ENCODE measurements at places on chromosomes 13 and 19. TPM values are rescaled to one million over a fixed set of nuclear protein-coding genes. Genes with fewer than 3 reads are reported as not detected.

- H3K27ac ChIP-seq = no peak overlapping the region
- H3K27me3 ChIP-seq = no peaks in the 10 kb centered on the region
- no peak for DNase-seq
- H3K4me1 ChIP-seq = no peaks in the 10 kb centered on the region
- no peaks in the 10 kb centered on the region for H3K36me3 ChIP-seq
Observed at GRCh38 chr19:38194061-38194701, 29.8 kb downstream of the DPF1 start.

Gene ZSCAN4
- total RNA-seq = not detected

- peaks cover 30% of the 10 kb centered on the region for H3K4me1 ChIP-seq
- no peak overlapping the region for H3K4me3 ChIP-seq
- no peaks in the 10 kb centered on the region for H3K27me3 ChIP-seq
Observed at GRCh38 chr19:10660346-10660745, 6.2 kb downstream of the ILF3 start.

DNA sequence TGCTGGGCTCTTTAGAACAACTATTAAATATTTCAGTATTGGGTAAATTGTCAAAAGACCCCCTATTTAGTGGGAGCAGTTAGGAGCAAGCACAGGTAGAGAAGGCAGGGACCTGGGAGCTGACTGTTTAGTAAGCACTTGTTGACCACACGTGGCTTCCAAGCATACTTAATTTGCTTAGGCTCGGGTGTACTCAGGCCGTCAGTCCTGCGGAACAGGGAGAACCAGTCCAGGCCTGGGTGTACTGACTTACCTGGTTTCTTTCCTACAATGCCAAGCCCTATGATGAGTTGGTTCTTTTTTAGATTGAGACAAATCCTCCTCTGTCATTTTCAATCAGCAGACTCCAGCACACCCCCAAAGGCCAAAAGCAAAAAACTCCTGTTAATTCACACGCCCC is 90.0 kb downstream of the WDFY2 start:
- H3K27me3 ChIP-seq = no peaks in the 10 kb centered on the region
- H3K4me1 ChIP-seq = 0 out of 2 replicates have a peak, but pooled peaks cover 9% of the 10 kb centered on the region
- DNase-seq = no peak
- no peak overlapping the region for H3K4me3 ChIP-seq
- 0 out of 2 replicates have a peak, but pooled peaks cover 8% of the 10 kb centered on the region for H3K36me3 ChIP-seq

Gene OR7C1
- total RNA-seq = not detected

DNA sequence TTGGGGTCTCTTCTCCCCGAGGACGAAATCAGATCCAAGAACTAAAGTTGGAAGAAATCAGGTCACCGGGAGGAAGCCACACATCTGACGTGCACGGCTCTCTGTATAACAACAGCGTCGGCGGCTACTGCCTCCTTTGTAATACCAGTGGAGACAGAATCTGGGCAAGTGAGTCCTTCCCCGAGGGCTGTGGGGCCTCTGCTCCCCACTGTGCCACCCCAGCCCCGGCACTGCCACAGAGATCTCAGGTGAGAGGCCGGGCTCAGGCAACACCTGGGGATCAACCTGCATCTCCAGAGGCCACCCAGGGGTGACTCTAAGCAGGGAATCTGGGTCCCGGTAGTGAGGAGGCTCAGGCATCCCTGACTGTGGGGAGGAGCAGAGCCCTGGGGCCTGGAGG is 33.7 kb upstream of the C13orf46 start:
- H3K27me3 ChIP-seq = no peaks in the 10 kb centered on the region
- DNase-seq = no peak
- H3K4me1 ChIP-seq = no peaks in the 10 kb centered on the region
- H3K27ac ChIP-seq = no peak overlapping the region
- H3K4me3 ChIP-seq = no peak overlapping the region
- peaks cover 10% of the 10 kb centered on the region for H3K36me3 ChIP-seq

DNA sequence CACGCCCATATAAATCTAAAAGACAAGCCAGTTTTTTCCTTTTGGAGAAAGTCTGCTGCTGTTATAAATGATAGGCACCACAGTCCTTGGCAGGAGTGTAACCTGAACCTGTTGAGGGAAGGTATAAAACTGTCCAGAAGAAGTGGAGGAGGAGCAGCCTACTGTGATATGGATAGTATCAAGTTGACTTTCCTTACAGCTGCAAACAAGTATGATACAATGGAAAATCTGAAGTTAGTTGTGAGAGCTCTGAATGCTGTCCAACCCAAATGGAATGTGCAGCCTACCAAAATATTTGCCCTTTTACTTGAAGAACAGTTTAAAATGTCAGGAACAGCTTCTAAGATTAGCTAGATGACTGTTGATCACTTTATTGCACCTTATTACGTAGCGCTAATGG is 399.6 kb downstream of the FGF14 start:
- H3K4me3 ChIP-seq = no peak overlapping the region
- H3K4me1 ChIP-seq = no peaks in the 10 kb centered on the region
- no peaks in the 10 kb centered on the region for H3K27me3 ChIP-seq
- no peak for DNase-seq

- no peaks in the 10 kb centered on the region for H3K36me3 ChIP-seq
- DNase-seq = no peak
- no peaks in the 10 kb centered on the region for H3K4me1 ChIP-seq
- H3K27me3 ChIP-seq = no peaks in the 10 kb centered on the region
Observed at GRCh38 chr13:41859565-41859964, 101.3 kb downstream of the VWA8 start.

- DNase-seq = peak; percentile 83
- H3K27ac ChIP-seq = peak overlapping the region; percentile 76
- no peak overlapping the region for H3K4me3 ChIP-seq
- H3K27me3 ChIP-seq = no peaks in the 10 kb centered on the region
Observed at GRCh38 chr19:6250024-6250615, 29.7 kb downstream of the MLLT1 start.

DNA sequence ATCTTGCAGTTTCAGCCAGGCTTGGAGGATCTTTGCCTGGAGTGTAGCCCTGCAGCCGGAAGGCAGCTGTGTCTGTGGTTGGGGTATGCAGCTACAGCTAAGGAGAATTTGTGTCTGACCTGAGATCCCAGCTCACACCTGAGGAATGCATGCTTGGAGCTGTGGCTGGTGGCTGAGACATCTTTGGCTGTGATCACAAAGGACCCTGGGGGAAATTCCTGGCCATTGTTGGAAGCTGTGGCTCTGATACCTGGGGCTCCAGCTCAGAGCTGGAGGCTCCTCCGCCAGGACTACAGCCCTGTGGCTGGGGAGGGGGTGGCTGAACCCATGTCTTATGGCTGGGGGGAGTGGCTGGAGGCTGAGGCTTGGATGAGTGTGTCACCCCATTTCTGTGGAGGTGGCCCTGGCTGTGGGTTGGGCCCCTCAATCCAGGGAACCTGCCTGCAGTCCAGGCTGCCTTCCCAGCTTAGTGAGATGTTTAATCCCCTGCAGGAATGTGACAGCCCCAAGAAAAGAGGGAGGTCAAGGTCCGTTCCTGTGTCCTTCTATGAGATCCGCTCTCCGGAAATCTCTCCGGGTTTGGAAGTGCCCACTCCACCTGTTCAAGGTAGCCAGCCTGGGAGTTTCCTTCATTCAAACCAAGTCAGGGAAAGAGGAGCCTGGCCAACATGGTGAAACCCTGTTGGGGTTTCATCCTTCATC is 27.6 kb downstream of the ARHGEF18 start:
- H3K27me3 ChIP-seq = no peaks in the 10 kb centered on the region
- H3K4me1 ChIP-seq = no peaks in the 10 kb centered on the region
- DNase-seq = no peak

DNA sequence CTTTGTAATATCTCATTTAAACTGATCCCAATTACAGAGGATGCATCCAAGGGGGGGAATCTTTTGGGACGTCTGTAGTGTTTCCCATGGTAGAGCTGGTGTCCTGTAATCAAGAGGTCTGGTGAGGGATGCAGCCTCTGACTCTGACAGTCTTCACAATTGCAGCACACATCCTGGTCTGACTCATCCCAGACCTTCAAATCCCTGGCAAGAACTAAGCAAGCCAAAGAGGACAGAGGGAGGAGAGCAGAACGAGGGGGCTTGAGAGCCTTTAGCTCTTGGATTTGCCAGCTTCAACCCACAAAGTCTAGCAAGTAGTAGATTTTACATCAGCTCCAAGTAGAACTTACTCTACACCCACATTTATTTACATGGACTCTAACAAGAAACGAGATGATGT is 17.3 kb upstream of the FCGBP start:
- H3K4me3 ChIP-seq = no peak overlapping the region
- no peaks in the 10 kb centered on the region for H3K36me3 ChIP-seq
- peak; percentile 68 for DNase-seq
- H3K27me3 ChIP-seq = no peaks in the 10 kb centered on the region
- no peak overlapping the region for H3K27ac ChIP-seq

GRCh38 chr19:18645035-18645511 is 8.2 kb downstream of the KLHL26 start:
- H3K27me3 ChIP-seq = no peaks in the 10 kb centered on the region
- peak; percentile 22 for DNase-seq
- H3K36me3 ChIP-seq = no peaks in the 10 kb centered on the region
- no peak overlapping the region for H3K4me3 ChIP-seq
- H3K4me1 ChIP-seq = peaks cover 10% of the 10 kb centered on the region
- no peak overlapping the region for H3K27ac ChIP-seq

- no peaks in the 10 kb centered on the region for H3K27me3 ChIP-seq
- no peaks in the 10 kb centered on the region for H3K36me3 ChIP-seq
- H3K4me3 ChIP-seq = no peak overlapping the region
- peak; percentile 4 for DNase-seq
Observed at GRCh38 chr19:52492201-52492993, 35.1 kb upstream of the ZNF808 start.

DNA sequence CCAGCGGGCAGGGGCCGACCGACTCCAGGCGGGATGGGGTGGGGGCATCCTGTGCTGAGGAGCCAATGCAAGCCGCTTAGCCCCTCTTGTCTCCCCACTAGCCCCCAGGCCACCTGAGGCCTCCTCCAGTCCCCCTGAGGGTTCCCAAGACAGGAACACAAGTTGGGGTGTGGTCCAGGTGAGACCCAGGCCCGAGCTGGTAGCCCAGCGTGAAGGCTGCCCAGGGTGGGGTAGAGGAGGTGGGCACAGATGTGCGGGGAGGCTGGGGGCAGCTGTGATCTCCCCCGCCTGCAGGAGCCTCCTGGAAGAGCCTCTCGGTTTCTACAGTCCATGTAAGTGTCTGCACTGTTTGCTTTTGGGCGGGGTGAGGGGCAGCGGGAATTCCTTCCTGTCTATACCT is 10.4 kb downstream of the TLE6 start:
- no peak overlapping the region for H3K4me3 ChIP-seq
- H3K27me3 ChIP-seq = no peaks in the 10 kb centered on the region
- DNase-seq = no peak
- H3K4me1 ChIP-seq = peaks cover 11% of the 10 kb centered on the region

- H3K27ac ChIP-seq = no peak overlapping the region
- H3K36me3 ChIP-seq = no peaks in the 10 kb centered on the region
- no peaks in the 10 kb centered on the region for H3K27me3 ChIP-seq
- no peak for DNase-seq
- H3K4me3 ChIP-seq = no peak overlapping the region
Observed at GRCh38 chr13:63189712-63190111, 1774.1 kb upstream of the PCDH20 start.

GRCh38 chr19:51417810-51418157 is 342 bp upstream of the SIGLEC10 start:
- no peak overlapping the region for H3K27ac ChIP-seq
- H3K4me3 ChIP-seq = no peak overlapping the region
- H3K4me1 ChIP-seq = no peaks in the 10 kb centered on the region
- H3K27me3 ChIP-seq = no peaks in the 10 kb centered on the region
- H3K36me3 ChIP-seq = no peaks in the 10 kb centered on the region

- no peak overlapping the region for H3K4me3 ChIP-seq
- H3K27ac ChIP-seq = no peak overlapping the region
- H3K36me3 ChIP-seq = no peaks in the 10 kb centered on the region
- H3K27me3 ChIP-seq = peaks cover 2% of the 10 kb centered on the region
Observed at GRCh38 chr13:102128216-102128810, 273.5 kb downstream of the FGF14 start.

GRCh38 chr13:106573284-106573846 is 5.4 kb upstream of the ARGLU1 start:
- H3K4me1 ChIP-seq = peaks cover 15% of the 10 kb centered on the region
- no peaks in the 10 kb centered on the region for H3K36me3 ChIP-seq
- H3K4me3 ChIP-seq = peak overlapping the region; percentile 59
- DNase-seq = peak; percentile 89

DNA sequence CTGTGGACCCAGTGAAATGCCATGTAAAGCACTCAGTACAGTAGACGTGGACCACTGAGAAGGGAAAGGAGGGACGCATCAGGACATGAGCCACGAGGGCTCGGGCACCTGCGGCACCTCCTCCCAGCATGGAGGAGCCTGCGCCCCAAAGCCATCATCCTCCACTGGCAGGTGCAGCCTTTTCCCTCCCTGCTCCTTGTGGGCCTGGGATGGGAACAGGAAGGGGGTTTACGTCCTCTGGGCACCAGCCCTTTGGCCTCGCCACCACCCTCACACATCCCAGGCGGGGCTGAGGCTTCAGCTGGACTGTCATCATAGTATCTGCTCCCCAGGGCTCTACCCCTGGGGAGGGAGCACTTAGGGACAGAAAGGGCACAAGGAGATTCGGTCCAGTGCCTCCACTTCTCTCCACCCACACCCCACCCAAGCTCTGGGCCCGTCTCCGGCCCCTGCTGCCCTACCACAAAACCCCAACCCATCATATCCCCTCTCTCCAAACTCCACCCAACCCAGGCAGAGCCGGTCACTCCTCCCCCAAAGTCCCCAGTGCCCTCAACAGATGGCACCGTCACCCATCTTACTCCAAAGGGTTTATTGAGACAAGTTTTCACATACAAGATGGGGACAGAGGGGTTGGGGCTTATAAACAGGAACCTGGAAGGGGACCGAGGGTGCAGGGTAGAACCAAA is 2.2 kb upstream of the PRKD2 start:
- no peak for DNase-seq
- no peak overlapping the region for H3K4me3 ChIP-seq
- no peaks in the 10 kb centered on the region for H3K27me3 ChIP-seq
- peaks cover 10% of the 10 kb centered on the region for H3K4me1 ChIP-seq

Gene IRS2
- total RNA-seq = 7.3 TPM

Data from GM23248 (cell line).